ENCODE measurements at places on chromosomes 6 and 20.

DNA sequence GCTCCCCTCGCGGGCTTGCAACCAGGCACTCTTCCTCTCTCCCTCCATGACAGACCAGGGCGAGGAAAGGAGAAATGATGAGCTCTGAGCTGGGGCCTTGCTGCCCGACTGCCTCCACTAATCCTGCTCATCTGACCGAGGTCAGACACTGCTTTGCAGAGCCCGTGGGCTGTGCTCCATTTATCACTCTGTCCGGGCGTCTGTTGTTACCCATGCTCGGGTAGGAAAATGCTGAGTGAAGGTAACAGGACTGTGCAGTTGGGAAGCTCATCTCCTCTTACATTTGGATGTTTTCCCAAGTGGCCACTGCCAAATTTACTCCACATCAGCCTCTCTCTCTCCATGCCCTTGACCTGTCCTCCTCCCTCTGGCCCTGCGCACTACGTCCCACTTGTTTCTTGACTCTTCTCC lies 14.6 kb downstream of the RPS6KA2 start:
- DNase-seq: no peak

- DNase-seq: no peak
These were observed 41.4 kb downstream of the MOXD1 start for GRCh38 chr6:132359886-132360285.

GRCh38 chr6:54194067-54194466 lies 82.8 kb downstream of the MLIP start:
- DNase-seq: no peak

GRCh38 chr20:57236813-57237584 lies 29.4 kb downstream of the BMP7 start:
- DNase-seq: no peak

DNA sequence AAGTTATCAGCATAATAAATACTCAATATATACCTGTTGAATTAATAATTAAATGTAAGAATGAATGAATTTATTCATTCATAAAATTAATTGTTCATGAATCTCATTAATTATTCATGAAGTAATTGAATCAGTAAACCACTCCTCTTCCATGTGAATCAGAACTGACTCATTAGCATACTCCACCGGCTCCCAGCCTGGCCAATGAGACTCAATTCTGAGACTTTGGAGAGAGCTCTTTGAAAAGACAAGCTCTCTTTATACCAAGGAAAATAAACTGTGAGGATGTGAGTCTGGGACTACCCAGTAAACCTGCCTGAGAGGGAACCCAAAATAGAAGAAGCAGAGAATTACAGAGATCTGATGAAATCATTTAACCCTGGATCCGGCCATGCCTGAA lies 8.4 kb upstream of the SLC2A10 start:
- DNase-seq: no peak

- DNase-seq: no peak
These were observed 271.6 kb upstream of the SGK1 start for GRCh38 chr6:134589512-134589911.

- DNase-seq: no peak
These were observed 774 bp upstream of the SFT2D1 start for GRCh38 chr6:166343150-166343487.

DNA sequence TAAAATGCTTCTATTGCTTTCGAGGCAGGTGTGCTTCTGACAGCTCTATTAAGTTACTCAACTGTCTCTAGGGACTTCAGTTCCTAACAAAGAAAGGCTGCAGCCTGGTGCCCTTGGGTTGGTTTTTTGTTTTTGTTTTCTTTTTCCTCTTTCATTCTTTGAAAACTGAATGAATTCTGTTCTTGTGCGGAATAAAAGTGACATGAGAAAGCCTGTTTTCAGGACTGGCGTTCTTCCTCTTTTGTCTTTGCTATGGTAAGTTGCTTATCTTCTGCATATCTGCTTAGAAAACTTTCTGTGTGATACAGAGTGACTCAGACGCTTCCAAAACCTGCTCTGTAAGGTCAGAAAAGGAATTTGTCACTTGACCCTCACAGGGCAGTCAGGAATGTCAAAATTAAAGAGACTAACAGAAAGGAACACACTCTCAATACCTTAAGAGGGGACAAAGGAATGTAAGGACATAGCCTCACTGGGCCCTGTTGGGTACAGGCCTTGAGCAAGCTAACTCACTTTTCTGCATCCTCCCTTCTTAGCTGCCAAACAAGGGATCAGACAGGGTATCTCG lies 56.2 kb upstream of the NHSL1 start:
- no peak for DNase-seq

GRCh38 chr6:13988908-13989307 lies 64.2 kb downstream of the RNF182 start:
- DNase-seq: no peak

- DNase-seq: no peak
These were observed 626 bp upstream of the CDK5RAP1 start for GRCh38 chr20:33401921-33402369.

GRCh38 chr6:46022106-46022948 lies 6.7 kb upstream of the CLIC5 start:
- DNase-seq: no peak

- DNase-seq: no peak
These were observed 12.9 kb downstream of the PRSS16 start for GRCh38 chr6:27260369-27260768.

- DNase-seq: no peak
These were observed 10.6 kb downstream of the TMEM242 start for GRCh38 chr6:157312757-157313156.

- DNase-seq: no peak
These were observed 1.1 kb downstream of the ZNF165 start for GRCh38 chr6:28081486-28081751.

- no peak for DNase-seq
These were observed 92.3 kb upstream of the ENPP5 start for GRCh38 chr6:46262928-46263706.

- DNase-seq: no peak
These were observed 63.6 kb downstream of the SSR1 start for GRCh38 chr6:7249391-7249790.

- no peak for DNase-seq
These were observed 13.9 kb upstream of the OCSTAMP start for GRCh38 chr20:46564241-46564957.

DNA sequence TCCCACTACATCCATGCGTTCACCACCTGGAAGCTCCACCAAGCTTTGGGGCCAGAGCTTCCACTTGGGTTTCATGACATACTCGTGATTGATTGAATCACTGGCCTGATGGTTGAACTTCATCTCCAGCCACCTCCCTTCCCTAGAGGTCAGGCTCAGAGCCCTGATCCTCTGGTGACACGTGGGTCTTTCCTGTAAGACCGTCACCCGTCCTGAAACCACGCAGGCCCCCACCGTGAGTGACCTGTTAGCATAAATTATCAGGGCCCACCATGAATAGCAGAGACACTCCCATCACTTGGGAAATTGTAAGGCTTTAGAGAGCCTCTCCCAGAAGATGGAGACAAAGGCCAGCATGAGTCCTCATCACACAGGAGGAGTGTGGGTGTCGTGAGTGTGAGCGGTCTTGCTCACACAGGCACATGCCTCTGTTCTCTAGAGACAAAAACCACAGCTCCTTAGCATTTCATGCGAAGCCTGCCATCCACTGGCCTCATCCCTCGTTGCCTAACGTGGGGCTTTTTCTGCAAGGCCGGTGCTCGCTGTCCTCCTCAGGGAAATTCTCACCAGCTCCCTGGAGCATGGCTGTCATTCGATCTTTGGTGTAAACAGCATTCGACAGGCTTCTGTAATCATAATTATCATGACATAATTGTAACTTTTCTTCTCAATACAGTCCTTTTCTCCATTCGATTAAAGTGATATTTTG lies 65.1 kb upstream of the DUSP22 start:
- DNase-seq: no peak

- no peak for DNase-seq
These were observed 59.2 kb downstream of the TNFAIP3 start for GRCh38 chr6:137926207-137926731.

DNA sequence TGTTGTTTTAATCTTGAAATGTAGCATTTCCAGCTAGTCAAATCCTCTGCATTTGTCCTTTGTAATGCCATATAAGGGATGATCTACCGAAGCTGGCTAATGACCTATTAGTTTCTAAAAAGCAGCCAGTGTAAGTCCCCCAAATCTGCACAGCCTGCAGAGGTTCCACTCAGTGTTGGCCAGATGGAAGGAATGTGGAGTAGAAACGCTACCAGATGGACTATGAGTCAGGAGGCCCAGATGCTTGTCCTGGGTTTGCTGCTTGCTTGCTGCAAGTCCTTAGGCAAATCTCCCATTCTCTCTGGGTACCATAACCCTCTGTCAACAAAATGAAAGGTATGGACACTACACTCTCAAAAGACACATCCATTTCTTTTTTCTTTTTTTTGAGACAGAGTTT lies 149.8 kb downstream of the BTBD9 start:
- DNase-seq: no peak

DNA sequence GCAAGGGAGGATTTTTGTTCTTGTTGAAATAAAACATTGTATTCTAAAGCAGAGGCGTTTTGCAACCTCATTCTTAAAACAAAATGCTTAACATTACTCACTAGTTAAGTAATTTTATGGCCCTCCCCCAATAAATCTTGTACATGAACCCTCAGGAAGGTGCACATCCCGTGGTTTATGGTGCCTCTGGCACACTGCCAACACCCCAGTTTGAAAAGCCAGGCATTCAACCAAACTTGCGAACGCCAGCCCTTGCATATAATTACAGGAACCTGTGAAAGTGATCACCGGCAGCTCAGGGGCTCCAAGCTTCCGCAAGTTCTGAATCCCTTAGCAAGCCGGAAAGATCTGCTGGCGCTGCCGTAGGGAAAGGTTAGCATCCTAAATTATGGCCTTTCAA lies 1109.0 kb upstream of the FLRT3 start:
- DNase-seq: no peak

- DNase-seq: no peak
These were observed 233.1 kb upstream of the ZNF217 start for GRCh38 chr20:53826597-53827291.

- no peak for DNase-seq
These were observed 395.4 kb upstream of the SLC35B3 start for GRCh38 chr6:8830794-8831193.

- no peak for DNase-seq
These were observed 123.4 kb downstream of the C6orf118 start for GRCh38 chr6:165186041-165186440.

GRCh38 chr6:78231002-78231401 lies 578.2 kb downstream of the MEI4 start:
- no peak for DNase-seq

- DNase-seq: no peak
These were observed 93.6 kb downstream of the PLCB1 start for GRCh38 chr20:8225658-8226057.

GRCh38 chr20:52289956-52290565 lies 98.5 kb upstream of the ZFP64 start:
- no peak for DNase-seq

DNA sequence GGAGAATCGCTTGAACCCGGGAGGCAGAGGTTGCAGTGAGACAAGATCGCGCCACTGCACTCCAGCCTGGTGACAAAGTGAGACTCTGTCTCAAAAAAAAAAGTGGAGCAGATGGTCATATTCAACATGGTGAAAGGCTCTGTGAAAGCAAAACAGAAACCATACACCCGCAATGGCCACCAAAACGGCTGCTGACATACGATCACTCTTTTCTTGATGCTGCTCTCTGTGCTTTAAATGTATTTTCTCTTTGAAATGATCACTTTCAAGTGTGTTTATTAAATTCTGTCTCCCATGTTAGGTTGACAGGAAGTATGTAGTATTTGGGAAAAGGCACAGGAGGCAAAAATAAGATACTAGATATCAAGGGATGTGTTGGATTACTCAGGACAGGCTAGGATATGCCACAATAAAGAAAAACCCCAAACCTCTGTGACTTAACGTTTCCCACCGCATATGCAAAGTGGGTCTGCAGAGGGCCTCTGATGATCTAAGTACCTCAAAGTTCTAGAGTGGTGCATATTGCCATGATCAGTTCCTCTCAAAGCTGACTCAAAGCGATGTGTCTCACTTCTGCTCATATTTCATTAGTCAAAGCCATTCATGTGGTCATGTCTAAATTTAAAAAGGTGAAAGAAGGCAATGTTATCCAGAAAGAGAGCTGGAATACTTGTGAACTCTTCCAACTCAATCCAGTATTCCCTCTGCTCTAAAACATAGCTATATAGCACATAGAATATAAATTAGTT lies 155.1 kb upstream of the SOX4 start:
- DNase-seq: no peak

GRCh38 chr6:160986851-160987250 lies 4.7 kb upstream of the MAP3K4 start:
- no peak for DNase-seq

DNA sequence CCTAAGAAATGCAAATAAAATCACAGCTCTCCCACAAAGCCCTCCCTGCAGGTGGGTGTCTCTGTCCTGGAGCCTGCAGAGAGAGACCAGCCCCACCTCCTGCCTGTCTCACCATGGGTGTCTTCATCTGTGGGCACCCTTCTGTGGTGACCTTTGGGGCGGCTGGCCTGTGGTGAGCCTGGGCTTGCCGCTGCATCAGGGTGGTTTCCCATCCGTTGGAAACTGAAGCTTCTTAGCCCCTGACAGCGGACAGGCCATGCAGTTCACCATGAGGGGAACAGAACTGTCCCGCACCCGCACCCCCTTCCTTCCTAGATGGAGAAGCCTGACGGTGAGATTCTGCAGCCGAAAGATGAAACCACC lies 42.3 kb upstream of the FRMD1 start:
- DNase-seq: no peak

DNA sequence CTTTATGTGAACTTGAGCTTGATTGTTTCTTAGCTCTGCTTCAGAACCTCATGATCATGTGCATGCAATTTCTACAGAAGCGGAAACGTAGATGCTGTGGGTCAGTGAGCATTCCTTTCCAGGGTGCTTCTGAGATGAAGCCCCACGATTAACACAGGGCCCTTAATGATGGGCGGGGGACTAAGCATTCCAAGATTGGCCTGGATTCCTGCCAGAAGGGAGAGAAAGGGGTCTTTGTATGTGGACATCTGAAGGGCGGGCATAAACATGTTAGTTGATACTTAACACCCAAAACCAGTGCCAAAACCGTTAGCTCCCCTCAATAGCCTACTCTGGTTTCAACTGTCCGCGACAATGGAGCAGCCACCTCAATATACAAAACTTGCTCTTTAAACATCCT lies 46.9 kb upstream of the POU3F2 start:
- DNase-seq: peak; percentile 10

- no peak for DNase-seq
These were observed 155.1 kb downstream of the PRDM13 start for GRCh38 chr6:99761711-99762110.

DNA sequence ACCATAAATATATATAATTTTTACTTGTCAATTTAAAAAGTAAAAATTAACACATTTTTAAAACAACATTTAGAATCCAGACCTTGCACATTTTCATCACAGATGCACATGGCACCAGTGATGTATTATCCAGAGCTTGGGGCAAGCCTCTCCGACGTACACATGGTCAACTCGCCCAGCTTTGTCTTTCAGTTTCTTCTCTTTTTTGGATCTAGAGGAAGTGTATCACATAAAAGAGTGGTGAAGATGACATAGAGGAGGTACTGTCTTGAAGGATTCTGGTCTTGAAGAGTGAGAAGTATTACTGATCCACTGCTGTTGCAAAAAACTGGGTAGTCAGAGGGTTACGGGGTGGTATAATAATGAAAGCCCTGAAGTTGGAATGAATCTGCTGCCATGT lies 46.9 kb upstream of the TAB2 start:
- no peak for DNase-seq

- no peak for DNase-seq
These were observed 759.8 kb downstream of the PTPRT start for GRCh38 chr20:42429761-42430458.

GRCh38 chr6:26033085-26033940 lies 53.9 kb upstream of the HFE start:
- peak; percentile 94 for DNase-seq

Measured in SHP77 (cell line).